RWPE1 (cell line): ENCODE measurements at places on chromosomes 3 and 15.
A peak's percentile ranks its signal among the peaks of the same experiment; 100 is the strongest.

DNA sequence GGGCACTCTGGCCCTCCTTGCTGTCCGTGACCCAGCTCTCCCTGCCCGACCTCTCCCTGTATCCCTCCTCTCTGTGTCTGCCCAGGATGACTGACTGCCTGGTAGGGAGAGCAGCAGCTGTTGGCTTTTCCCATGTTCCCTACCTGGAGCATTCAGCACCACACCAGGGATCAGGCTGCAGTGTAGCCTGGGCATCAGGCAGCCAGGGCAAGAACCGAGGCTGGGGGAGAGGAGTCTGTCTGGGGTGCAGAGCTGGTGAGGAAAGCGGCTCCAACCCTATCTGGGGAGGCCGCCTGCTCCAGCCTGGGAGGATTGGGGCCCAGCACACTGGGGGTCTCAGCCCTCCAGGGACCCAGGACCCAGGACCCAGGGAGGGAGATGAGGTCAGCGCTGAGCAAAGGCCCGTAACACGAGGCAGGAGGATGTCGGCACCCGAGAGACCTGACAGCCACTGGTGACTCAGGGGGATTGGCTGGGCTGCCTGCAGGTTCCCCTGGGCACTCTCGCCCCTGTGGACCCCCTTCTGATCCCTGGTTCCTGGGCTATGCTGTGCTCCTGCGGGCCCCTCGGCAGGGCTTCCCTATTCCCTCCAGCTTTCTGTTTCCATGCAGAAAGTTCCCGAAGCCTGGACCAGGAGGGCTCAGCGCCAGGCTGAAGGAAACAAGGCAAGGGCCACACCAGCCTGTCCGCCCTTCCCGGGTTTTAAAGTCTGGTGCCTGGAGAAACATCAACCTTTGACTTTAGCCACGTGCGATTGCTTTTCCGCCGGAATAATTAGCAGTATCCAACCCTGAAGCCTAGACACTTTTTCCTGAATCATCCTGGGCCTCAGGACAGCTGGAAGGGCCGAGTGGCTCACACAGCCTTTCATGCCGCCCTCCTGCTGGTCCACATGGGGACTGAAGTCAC lies 128.2 kb upstream of the MEF2A start:
- DNase-seq: no peak

DNA sequence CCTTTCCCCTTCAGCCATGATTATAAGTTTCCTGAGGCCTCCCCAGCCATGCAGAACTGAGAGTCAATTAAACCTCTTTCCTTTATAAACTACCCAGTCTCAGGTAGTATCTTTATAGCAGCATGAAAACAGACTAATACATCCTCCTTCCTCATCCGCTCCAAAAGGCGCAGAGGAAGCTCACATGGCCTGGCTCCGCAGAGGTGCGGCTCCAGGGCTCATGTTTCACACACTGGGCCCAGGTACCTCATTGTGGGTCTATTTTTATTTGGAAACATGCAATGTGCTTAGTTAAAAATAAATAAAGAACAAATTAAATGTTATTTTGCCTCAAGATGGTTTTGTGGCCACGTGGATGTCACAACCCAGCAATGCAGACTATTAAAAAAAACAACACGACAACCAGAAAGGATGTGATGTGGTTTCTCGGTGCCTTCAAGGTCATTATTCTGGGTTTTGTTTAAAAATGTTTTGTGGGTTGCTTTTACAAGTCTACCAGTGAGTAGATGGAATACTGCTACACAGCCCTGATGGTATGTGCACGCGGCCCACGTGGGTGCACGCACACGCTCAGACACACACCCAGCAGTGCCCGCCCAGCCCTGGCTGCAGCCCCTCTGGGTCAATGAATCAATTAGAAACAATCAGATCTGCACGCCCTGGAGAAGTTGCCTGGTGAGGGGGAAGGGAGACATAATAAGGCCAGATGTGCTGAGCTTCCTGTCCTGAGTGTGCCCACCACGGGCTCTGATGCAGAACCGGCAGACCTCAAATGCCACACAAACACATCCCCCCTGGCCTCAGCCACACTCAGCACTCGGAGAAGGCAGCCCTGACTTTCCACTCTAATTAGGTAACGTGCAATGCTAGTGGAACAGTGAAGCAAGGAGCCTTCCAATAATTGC lies 140.1 kb downstream of the ADAMTS17 start:
- no peak for DNase-seq

GRCh38 chr3:181417748-181418147 lies 294.0 kb upstream of the SOX2 start:
- peak; percentile 36 for DNase-seq

GRCh38 chr3:14273901-14274611 lies 95.4 kb downstream of the LSM3 start:
- DNase-seq: no peak

DNA sequence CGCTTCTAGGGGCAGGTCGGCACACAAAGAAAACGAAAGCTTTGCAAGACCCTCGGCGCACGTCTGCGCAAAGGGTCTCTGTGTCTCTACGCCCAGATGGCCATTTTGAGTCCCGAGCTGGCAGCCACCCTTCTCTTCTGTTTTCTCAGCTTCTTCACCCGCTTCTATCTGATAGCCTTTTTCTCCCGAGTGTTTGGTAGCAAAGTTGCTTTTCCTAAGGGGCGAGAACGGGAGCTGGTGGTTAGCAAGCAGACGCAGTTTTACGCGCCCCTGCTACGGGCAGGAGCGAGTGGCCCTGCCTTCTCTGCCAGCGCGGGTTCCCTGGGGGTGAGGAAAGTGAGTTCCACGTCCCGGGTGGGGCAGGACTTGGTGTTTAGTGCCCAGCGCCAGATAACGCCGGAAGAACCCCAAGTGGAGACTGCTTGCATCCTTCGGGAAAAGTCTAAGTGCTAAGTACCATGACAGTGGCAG lies 2.9 kb upstream of the MKRN2 start:
- no peak for DNase-seq

GRCh38 chr15:47266566-47266965 lies 450.7 kb upstream of the SEMA6D start:
- no peak for DNase-seq

GRCh38 chr3:87798567-87798947 lies 260.2 kb downstream of the CGGBP1 start:
- DNase-seq: no peak
